ENCODE measurements at places on chromosomes 12 and 14.

DNA sequence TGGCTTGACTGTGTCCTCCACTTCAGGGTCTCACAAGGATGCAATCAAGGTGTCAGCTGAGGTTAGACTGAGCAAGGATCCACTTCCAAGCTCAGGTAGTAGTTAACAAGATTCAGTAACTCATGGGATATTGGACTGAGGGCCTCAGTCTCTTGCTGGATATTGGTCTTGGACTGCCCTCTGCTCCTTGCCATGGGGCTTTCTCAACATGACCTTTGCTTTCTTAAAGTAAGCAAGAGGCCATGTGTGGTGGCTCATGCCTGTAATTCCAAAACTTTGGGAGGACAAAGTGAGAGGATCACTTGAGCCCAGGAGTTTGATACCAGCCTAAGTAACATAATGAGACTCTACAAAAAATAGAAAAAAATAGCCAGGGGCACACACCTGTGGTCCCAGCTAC, 231.3 kb upstream of the AMIGO2 start:
- DNase-seq: no peak

DNA sequence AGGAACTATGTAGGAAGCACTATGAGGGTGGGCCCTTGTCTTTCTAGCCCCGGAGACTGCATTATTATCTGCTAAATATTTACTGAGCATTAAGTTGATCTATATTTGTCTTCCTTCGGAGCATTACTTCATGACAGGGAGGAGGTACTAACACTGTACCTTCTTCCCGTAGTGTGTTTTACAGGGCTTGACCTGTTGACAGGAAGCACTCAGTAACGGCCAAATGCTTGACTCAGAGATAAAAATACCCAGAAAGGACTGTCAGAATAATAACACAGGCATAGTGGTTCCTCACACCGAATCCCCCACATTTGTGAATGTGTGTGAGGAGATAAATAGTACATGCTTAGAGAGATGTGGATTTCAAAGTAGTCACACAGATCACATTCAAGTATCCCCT, 466.6 kb downstream of the EGLN3 start:
- DNase-seq: no peak

- no peak for DNase-seq
These were observed 143.5 kb downstream of the PAX9 start for GRCh38 chr14:36805131-36805559.

- DNase-seq: no peak
These were observed 22.8 kb downstream of the PPP1R36 start for GRCh38 chr14:64572386-64573104.

DNA sequence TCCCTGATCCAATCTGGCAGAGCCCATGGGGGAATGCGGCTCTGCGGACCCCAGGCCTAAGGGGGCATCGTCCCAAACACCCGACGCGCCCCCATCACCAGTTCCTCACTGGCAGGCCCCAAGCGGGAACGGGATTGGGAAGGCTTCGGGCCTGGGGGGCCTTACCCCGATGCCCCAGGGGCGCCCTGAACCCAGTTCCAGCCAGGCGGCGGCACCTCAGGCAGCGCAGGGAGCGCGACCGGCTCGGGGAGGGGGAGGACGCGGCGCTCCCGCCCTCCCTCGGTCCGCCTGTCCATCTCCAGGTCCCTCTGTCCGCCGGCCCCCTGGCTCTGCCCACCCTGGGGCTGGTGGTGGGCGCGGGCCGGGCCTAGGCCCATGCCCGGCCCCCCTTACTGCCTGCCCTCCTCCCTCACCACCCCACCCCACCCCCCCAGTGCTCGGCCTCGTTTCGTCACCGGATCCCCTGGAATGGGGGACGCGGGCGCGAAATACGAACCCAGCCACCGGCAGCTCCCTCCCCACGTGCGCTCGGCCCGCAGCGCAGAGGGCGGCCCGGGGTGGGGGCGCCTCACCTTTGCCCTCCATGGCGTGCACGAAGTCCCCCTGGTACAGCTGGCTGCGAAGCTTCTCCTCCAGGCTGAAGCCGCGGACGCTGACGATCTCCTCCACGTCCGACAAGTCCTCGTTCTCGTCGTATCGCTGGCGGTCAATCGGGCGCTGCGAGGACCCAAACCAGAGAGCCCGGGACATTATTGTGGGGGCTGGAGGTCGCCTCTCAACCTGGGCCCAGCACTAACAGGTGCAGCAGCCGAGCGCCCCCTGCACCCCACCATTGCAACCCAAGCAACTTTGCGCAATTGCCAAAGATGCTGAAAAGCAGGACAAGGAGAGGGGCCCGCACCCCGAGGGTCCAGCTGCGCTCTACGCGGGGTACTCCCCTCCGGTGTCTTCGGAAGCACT, 2.3 kb downstream of the KDM2B start:
- DNase-seq: no peak

GRCh38 chr12:11863988-11864387, 206.8 kb upstream of the BCL2L14 start:
- no peak for DNase-seq

DNA sequence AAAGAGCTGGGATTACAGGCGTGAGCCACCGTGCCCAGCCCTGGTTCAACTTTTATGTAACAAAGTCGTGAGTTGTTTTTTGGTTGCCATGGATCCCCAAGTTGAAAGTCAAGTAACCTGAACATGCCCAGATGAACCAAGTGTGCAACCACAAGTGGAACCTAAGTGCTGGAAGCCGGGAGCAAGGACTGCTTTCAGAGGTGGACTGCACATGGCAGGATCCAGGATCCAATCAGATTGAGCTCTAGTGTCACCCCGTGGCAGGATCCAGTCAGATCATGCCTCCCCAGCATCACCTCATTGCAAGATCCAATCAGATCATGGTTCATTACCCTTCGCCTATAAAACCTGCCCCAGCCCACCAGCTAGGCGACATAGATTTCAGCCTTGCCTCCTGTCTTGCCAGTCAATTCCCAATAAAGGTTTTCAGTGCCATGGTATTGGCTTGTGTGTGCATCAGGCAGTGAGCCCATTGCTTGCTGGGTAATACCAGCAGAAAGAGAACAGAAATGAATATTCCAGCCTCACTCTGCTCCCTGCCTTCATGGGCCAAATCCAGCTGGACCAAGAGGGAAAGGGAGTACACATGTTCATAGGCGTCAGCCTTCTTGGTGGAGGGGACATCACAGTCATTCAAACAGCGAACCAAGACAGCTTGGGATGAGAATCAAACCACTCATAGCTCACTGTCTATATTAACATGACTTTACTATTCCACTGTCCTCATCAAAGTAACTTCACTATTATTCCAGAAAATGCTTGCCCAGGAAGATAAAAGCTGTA, 43.6 kb upstream of the VASH1 start:
- no peak for DNase-seq

GRCh38 chr14:62604524-62604923, 440.7 kb downstream of the KCNH5 start:
- no peak for DNase-seq

DNA sequence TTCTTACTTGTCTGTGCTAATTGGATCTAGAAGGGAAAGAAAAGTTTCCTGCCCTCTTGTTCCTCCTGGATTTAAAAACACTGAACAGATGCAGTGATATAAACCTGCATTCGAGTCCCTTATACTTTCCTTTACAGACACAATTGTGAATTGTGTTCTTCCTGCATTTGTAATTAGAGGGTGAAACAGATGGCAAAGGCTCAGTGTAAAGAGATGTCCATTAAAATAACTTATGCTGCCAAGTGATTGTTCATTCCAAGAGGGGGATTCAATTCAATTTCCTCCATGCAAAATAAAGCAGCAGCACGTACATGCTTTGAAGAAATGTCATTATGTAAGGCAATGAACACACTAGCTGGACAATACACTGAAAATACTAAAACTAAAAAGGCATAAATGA, 248.3 kb upstream of the LRIG3 start:
- DNase-seq: no peak

DNA sequence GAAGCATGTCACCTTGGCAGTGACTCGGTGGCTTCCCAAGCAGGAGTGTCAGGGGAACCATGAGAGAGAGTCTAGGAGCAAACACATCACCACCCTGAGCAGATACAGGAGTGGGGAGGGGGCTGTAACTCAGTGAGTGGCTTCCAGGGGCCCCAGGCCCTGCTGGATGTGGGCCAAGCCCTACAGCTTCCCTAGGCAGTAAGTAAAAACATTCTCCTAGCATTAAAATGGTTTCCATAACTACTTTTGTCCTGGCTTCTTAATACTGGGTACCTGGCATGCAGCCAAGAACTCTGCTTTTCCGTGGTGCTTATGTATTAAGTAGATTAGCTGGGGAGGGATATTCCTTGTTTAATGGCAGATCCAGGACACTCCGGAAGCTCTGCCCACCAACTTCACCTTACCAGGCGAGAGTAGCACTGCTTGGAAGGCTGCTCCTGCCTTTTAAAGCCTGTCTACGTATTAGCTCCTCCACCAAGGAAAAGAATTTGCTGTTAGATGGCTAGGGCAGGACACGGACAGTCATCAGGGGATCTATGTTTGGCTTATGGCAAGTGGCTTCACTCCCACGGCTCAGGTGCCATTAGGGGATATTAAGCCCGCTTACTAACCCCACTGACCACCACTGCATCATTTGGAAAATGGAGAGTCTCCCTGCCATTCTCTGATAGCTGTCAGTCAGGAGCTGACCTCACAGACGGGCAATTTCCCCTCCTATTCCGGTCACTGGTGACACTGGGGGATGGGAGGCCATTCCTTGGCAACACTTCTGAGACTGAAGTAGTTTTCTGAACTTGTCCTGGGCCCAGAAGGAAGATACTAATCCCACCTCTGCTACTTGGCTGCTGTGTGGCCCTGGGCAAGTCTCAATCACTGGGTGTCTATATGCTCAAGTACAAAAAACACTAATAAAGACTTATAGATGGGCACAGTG, 22.8 kb downstream of the OTUB2 start:
- peak; percentile 84 for DNase-seq

GRCh38 chr12:110245369-110245772, 35.7 kb upstream of the ATP2A2 start:
- DNase-seq: peak; percentile 38

- DNase-seq: no peak
These were observed at the start of gene COX8C for GRCh38 chr14:93346926-93347721. Gene COX8C (plus strand): TSS chr14:93347182. CDS start chr14:93347269, 87 bp downstream.

DNA sequence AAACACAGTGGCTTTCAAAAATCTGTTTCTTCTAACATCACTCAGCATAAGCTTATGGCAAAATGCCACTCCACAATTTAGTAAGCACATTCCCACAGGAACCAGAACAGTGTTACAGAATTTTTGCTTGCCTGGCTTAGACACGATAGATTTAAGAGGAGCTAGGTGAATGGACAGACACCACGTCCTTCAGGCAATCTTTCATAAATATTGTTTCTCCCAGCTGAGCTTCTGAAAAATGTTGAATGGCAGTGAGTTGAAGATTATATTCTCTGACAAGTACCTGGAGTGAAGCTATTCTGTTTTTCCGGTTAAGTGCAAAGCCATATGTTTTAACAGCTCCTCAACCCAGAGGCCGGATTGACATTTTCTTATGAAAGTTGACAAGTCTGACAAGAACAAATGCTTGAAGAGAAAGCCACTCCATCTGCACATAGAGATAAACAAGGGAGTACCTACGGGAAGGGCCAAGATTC, 102.0 kb downstream of the FSCB start:
- DNase-seq: no peak

DNA sequence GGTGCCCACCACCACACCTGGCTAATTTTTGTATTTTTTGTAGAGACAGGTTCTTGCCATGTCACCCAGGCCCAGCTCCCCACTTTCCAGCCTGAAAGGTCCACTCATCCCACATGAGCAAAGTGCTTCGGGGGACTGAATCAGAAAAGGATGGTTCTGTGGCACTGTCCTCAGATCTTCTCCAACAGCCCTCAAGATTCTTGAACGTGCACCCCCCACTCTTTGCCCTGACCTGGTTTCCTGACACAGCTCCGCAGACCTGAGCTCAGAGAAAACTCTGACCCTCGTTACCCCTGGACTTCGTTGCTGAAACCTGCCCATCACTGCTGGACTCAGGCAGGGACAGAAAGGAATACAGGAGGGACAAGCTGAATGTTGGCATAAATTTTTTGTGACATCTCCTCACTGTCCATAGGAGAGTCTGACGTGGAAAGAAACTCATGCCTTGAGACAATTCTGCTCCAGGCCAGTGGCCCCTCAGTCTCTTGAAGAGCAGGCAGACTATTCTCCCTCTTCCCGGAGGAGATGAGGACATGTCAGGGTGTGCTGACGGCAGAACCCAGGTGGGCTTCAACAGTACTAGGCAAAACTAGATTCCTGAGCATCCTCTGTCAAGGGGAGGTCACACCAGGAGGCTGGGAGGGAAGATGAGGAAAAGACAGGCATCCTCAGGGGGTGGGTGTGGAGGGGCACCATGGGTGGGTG, 149.3 kb downstream of the DPF3 start:
- DNase-seq: no peak

- DNase-seq: no peak
These were observed 69.7 kb upstream of the DCN start for GRCh38 chr12:91252341-91252740.

GRCh38 chr12:116465407-116465806, 93.8 kb upstream of the MAP1LC3B2 start:
- DNase-seq: no peak

GRCh38 chr12:18361433-18361832, 100.1 kb downstream of the PIK3C2G start:
- no peak for DNase-seq

DNA sequence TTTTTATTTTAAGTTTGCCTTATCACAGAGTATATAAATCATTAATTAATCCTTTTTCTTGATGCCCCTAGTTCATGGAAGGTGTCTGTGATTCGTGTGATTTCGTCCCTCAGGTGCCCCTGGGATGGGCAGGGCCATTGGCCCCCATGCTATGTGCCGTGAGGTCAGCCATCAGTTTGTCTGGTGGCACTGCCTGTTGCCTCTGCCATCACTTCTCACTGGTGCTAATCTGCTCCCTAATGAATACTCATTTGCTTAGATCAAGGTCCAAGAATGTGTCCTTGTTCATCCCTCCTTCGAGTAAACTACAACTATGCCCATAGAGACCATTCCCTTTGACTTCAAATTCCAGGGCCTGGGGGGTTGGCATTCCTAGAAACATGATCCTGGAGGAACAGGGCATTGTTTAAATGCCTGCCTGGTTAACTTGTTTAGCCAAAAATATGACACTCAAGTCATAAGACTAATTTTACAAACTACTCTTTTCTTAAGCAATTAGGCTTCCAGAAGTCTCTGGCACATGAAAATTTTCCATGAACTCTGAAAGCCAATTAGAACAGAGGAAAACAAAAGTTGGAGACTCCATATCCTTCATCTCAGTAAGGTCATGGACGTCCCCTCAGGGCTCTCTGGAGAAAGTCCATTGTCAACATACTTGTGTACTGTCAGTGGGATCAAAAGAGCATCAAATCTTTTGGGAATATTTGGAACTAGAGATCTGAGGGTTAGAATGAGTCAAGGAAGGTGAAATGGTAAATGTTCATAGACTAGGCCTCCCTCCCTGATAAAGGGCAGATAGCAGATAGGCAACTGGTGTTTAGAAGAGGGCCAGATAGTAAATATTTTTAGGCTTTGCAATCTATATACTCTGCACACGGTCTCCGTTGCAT, 90.9 kb upstream of the PLXNC1 start:
- no peak for DNase-seq

DNA sequence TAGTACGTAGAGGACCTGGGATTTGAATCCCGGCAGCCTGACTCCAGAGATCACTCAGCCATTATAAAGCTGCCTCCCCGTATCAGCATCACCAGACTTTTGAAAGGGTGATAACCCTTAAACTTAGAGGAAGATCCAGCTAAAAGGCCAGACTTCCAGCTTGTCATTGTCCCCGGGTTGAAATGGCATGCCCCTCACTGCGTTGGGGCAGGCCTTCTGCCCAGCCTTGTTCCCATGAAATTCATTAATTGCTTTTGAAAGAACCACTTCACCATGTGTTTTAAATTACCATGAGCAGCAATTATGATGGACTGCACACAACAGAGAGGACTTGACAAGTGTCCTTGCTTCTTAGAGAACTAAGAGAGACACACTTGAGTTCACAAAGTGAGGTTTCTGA, 269.6 kb upstream of the CRY1 start:
- no peak for DNase-seq

GRCh38 chr12:128789356-128789929, 34.3 kb downstream of the SLC15A4 start:
- DNase-seq: no peak
